A549 (cell line): ENCODE measurements at places on chromosomes 7 and 10. TPM values are rescaled to one million over a fixed set of nuclear protein-coding genes. Genes with fewer than 3 reads are reported as not detected.

Gene LRCH4
- 13.7 to 17.1 TPM (median 17.1 TPM) in 3 replicates for polyA plus RNA-seq

Gene OPN4
- polyA plus RNA-seq: not detected in 3 replicates

Gene SAMD9L
- polyA plus RNA-seq: 0.44 to 0.70 TPM (median 0.56 TPM) in 3 replicates

DNA sequence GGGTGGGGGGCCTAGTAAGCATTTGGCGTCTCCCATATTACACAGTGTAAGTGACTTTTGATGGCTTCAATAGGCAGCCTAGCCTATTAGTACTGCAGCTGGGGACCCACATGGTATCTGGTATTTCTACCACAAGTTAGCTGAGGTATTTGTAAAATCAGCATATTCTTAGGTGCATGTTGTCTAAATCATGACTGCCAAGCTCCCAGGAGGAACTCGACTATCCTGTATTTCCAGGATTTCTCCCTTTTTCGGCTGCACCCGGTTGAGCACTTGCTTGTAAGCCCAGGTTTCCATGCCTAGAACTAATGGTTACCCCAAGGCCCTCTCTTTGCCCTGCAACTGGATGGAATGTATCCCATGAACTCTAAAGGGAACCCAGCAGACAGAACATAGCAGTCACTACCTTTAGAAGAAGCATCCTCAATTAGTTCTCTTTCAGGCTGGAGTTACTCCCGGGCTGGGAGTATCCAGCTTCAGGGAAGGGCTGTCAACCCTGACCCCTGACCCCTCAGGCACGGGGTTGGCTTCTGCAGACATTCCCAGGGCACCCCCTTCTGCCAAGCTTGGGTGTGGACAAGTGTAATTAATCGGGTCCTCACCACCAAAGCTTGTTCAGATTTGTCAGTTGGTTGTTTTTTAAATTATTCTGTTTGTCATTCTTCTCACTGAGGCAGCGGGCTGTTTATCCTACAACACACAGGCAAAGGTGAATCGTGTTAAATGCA is 90.3 kb upstream of the PARD3 start:
- DNase-seq: no peak

DNA sequence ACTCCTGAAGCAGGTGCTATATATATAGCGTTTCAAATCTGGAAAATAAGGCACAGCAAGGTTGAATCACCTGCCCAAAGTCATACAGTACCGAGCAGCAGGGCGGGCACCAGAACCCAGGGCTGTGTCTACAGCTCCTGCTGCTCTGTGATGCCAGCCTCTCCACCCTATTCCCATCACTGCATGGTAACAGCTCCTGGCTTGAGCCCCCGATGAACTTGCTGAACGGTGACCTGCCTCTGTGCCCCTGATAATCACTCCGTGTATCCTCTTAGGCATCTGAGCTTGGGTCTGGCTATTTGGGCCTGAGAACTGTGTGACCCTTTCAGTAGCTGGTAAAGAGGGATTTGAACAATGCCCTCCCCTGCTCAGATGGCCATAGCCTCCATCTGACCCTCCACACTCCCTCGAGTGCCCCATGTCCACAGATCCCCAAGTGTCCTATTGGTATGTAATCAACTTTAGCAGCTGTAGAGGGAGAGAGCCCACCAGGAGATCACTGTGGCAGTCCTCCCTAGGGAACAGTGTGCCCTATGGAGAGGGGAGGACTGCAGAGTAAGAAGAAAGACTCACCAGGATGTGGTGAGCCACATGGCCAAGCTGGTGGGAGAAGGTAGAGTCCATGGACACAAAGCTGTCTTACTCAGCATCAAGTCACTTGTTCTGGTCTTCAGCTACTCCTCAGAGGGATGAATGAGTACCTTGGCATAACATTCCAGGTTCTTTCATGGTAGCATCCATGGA is 1.1 kb upstream of the ARHGAP22 start:
- DNase-seq: no peak

DNA sequence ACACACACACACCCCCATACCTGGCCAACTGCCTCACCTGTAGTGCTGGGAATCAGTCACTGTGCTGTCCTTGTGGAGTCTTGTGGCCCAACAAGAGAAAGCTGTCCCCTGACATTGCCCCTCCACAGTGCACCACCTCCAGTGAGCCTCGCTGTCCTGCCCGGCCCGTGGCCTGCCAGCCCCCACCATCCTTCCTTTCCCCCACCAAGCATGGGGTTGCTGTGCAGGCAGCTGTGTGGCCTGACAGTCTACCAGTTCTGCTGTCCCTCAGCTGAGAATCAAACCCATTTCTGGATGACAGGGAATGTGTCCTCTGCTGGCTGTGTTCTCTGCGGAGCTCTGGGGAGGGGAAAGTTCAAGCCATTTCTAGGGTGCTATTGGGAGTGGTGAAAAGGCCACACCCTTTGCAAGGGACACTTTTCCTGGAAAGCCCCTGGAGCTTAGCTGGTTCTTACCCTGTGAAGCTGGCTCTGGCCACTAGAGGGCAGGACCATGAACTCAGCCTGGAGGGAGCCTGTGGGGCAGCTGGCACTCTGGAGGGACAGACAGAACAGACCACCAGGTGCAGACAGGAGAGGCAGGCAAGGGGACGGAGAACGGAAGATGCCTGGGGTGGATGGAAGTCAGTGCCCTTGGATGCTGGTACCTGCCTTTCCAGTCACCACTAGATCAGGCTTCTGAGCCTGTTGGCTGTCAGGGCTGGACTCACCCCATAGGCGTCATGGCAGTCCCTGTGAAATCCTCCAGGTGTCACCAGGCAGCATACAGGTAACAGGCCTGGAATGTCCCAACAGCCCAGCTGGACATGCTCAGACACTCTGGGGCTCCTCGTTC is 10.5 kb upstream of the MTPAP start:
- DNase-seq: peak; percentile 67

DNA sequence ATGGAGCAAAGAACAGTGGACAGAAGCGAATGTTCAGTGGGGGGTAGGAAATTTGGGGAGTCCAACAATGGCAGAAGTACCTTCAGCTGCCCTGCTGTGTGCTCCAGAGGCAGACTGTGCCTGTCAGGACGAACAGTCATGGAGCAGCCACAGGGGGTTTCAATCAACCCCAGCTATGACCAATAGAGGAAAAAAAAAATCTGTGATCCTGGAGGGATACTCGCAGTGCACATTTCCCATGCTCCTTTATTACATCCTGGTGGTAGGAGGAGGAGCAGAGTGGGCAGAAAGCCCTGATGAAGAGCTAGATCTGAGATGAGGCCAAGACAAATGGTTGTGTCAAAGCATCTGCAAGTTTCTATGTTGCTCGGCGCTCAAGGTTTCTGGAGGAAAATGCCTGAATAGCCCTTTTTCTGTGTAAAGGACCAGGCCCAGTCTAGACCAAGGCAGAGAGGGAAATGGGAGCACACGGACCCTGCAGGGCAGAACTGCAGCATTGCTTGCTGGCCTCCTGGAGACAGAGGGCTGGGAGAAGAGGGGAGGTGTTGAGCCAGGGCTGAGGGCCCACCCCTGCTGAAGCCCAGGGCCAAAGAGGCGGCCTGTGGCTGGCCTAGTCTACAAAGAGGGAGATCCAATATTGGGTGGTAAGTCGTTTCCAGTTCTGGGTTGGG is 201.5 kb downstream of the GRID1 start:
- DNase-seq: no peak

DNA sequence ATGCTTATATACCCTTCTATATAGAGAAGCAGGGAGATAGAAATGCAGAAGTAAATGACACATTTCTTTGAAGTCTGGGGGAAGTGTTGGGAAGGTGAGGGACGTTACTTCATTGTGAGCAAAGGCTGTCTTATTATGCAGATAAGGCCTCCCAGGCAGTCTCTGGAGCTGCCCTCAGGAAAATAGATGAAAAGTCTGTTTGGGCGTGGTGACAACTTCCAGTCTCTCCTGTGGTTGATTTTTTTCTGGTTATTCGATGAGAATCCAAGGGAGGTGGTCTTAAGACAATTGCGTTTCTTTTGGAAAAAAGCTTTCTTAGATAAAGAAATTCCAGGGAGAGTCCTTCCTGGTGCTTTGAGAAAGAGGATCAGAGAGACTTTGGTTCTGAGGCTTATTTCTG is 84.0 kb downstream of the NEUROD6 start:
- no peak for DNase-seq

DNA sequence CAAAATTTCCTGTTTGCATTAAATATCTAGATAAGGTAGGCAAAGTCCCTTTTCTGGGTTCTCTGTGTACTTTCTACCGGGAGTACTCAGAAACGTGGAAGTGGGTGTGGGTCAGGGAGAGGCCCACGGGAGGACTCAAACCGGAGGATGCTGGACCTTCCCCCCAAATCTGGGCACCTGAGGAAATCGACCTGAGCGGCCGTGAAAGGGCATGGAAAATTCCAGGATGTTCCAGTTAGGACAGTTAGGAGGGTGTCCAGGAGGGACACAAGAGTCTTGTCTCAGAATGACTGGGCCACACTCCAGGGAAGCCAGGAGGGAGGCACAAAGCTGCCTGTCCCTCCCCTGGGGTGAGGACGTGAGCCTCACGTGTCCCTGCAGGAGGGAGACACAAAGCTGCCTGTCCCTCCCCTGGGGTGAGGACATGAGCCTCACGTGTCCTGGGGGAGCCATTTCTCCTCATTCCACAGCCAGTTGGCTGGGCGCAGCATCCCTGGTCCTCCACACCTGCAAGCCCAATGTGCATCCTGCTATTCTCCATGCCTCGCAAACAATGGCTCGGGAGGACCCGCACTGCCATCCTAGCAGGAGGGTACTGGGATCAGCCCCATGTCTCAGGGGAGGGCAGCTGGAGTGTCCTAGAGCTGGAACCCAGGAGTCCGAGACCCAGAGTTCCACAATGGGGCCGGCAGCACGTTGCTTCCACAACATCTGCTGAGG is 190.5 kb upstream of the PPP2R2D start:
- no peak for DNase-seq

- no peak for DNase-seq
These were observed 190.1 kb downstream of the MAD1L1 start for GRCh38 chr7:2042650-2043049.

DNA sequence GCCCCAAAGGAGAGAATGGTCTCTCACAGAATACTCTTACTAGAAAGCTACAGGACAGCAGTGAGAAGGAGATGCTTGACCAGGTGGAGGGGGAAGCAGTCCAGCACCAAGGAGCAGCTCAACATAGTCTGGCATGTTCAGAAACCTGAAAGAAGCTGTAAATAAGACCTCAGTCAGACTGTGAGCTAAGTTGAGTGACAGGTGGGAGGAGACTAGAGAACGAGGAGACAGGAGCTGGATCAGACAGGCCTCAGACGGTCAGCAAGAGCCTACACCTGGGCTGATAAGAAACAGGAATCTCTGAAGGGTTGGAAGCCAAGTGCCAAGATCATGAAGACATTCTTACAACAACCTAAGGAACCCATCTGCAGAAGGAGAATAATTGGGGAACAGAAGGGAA is 54.5 kb downstream of the ELMO1 start:
- DNase-seq: no peak

DNA sequence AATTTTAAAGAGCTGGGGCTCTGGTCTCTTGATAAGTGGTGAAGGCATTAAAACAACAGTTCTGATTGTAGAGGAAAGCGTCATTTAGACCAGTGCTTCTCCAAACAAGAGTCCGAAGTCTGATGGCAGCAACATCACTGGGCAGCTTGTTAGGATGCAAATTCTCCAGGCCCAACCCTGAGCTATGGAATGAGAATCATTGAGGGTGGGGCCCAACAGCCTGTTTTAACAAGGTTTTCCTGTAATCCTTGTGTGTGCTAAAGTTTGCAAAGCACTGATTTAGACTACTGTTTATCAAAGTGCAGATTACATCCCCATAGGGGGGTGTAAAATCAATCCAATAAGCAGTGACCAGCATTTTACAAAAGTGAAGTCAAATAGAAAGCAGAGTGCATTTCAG is 2.6 kb upstream of the ZNRF2 start:
- DNase-seq: no peak

DNA sequence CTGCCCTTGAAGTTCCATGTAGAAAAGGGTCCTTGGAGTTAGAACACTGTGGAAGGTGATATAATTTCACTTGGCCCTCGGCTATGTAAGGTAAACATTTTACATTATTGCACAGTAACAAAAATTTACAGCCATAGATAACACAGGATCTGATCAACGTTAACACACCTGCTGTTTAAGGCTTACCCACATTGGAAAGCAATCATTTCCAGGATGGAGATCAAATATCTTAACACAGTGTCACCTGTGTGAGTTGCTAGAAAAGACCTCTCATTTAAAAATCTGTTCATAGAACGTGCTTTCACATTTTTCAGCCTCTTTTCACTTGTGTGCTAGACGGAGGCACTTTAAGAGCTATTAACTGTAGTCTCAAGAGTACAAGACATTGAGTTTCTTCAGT is 1.9 kb downstream of the TMEM229A start:
- no peak for DNase-seq

DNA sequence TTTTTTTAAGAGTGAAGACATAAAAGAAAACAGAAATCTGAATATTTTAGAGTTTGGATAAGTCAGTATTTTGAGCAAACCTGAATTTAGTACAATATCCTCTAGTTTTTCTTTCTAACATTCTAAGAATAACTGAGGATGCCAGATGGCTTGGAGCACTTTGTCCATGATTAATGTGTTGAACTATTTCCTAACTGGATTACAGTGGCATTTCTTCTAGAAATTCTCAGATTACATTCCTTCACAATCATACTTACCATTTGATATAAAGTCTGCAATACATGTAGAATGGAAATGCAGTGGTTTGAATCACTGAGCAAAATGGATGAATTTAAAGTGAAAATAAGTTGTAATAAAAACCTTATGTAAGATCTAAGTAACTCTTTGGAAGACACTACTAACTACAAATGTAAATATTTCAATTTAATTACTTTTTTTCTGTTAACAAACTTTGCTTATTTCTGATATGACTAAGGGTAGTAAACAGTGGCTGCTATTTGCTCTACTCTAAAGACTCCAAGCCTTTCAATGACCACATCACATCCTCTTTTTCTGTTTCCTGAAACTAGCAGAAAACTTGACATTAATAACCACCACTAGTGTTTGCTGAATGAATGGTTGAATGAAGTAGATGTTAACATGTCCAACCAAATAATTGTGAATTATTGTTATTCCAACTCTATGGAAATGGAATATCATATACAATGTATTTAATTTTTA is 102.8 kb downstream of the PRKG1 start:
- DNase-seq: no peak

- DNase-seq: no peak
These were observed 72.3 kb upstream of the LEP start for GRCh38 chr7:128168667-128169210.

- DNase-seq: peak; percentile 6
These were observed 804 bp downstream of the TMEM106B start for GRCh38 chr7:12211711-12212485.

DNA sequence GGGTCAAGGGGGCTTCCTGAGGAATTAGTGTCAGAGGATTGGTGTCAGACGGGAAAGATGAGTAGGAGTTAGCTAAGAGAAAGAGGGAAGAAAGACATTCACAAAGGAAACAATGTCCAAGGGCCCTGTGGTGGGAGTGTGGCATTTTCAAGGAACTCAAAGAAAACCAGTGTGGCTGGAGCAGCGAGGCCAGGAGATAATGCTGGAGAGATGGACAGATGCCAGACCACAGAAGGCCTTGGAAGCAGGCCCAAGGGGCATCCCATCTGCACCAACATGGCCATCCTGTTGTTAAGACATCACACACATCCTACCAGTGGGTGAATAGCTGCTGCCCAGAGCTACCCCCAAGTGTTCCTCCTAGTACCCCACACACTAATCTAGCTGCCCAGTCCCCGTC is 36.1 kb upstream of the CUL1 start:
- DNase-seq: no peak
